Right kidney (tissue), 9 donors: ENCODE measurements at places on chromosomes 4 and X.

DNA sequence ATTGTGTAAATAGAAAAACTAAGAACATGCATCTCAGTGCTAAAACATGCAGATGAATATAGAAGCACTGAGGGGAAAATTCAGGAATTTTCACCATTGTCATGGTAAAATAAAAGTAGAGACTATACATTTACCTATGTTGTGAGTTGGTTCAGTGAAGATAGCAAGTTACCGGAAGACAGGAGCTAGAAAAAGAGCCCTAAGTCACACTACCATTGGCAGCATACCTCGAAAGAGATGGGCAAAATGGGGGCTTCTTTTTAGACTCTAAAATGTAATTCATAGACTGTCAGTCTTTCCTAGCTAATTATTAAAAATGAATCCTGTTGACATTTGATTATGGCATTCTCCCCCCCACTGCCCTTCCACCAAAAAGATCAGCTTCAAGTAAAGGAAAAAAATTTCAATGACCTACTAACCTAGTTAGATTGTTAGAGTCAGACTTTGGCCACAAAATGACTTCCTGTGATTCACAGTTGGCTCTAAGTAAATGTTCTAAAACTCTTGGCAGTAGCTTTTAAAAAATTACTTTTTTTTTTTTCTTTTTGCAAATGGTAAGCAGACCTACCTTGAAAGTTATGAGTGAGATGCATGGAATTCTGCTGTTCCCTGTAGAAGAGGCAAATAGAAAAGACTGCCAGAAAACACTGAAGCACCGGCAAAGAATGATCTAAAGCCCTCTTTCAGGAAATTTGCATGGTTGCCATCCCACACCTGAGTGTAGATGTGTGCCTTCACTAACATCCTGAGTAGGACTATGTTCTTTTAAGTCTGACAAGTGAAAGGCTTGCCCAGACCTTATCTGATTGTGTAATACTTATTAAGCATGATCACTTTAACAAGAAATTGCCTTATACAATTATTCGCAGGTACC lies 26.4 kb upstream of the ARSJ start:
- no peak for DNase-seq

DNA sequence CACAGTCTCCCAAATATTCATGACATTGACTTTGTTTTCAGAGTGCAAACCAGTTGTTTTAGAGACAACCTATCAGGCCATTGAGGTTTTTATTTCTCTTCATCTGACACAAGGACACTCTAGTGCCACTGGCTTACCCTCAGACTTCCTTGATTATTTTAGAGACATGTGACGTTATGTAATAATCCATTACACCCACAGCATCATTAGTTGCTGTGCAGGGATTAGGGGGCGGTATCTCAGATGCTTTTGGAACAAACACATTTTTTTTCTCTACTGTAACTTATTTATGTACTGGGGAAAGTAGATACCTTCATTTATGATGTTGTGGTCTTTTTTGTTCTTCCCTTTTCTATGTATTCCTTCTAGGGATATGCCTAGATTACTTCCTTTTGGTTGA lies 2293.1 kb downstream of the PCDH7 start:
- DNase-seq = no peak

DNA sequence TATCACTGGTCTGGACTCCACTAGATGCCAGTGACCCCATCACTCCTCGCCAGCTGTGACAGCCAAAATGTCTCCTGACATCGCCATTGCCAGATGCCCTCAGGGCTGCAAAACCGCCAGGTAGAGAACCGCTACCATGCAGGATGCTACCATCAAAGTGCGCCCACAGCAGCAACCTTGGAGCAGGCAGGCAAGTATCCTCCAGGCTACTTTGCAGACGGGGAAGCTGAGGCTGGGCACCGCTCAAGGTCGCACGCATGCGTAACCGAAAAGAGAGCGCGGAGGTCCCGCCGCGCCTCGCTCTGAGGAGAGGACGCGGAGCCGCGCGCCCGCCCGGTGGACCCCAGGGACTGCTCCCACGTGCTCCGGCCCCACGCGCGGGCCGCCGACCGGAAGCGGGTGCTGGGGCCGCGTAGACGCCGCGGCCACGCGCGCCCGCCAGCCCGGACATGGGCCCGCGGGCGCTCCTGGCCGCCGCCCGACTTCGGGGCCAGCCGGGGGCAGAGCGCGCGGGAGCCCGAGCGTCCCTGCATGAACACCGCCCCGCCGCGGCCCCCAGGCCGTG lies at the start of gene STS:
TSS of gene STS (plus strand) at position 300 of the 565 bp plus-strand sequence. CDS start 105,488 bp downstream, outside the sequence.
- DNase-seq = peak; percentile 54

DNA sequence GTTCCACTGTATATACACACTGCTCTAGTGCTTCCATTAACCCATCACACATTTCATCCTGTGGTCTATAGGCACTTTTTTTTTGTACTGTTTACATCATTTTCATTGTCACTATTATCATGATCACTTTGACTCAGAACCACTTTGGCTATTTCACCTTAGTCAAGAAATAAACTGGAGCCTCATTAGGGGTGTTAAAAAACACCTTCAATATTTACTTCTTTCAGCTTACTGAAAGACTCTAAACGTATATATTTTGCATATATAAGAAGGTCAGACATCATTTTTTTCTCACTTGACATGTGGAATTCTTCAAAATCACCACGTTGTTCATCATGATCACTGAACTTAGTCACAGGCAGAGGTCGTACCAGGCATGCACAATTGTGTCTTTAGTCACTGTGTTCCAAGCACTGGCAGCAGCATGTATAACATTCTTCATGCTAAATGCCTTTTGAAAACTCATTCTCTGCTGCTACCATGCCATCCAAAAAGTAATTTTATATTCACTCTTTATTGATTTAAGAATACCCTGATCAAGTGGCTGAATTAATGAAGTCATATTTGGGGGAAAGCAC lies 229.2 kb upstream of the ARSJ start:
- DNase-seq = no peak

GRCh38 chrX:40573763-40574162 lies 7.0 kb upstream of the ATP6AP2 start:
- no peak for DNase-seq

GRCh38 chr4:579543-580175 lies 3.6 kb upstream of the TMEM271 start:
- no peak for DNase-seq

GRCh38 chr4:163380703-163381102 lies 37.0 kb downstream of the NPY5R start:
- DNase-seq = no peak

- no peak for DNase-seq
Measured at GRCh38 chrX:112834031-112834845, 6.4 kb downstream of the AMOT start.

DNA sequence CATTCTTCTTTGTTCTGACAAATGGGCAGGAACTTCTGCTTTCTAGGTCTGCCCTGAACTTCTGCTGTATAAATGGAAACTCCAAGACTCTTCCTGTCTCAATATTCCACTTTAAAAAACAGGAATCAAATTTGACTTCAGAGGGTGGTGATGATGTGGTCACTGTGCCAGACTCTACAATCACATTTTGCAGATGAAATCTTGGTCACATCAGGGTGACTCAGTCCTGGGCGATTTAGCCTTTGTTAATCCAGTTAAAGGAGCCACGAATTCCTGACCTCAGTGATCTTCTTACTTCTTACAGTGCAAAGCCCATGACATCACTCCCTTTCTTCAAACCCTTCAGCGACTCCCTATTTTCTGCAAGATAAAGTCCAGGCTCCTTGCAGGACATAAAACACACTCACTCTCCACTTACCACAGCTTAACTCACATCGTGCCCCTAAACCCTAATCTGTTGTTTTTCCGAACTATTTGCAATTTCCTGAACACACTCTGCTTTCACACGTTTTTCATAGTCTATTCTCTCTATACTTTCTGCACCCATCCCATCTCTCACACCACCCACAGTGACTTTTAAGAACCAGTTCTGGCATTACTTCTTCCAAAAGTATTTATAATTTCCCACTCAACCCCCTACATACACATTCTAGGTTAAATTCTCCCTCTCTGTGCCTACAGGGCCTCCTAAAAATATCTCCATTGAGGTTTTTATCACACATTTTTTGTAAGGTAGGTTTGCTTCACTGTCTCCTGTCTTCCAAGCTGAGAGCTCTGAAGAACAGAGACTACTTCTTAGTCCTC lies 11.1 kb downstream of the GASK1B start:
- no peak for DNase-seq

DNA sequence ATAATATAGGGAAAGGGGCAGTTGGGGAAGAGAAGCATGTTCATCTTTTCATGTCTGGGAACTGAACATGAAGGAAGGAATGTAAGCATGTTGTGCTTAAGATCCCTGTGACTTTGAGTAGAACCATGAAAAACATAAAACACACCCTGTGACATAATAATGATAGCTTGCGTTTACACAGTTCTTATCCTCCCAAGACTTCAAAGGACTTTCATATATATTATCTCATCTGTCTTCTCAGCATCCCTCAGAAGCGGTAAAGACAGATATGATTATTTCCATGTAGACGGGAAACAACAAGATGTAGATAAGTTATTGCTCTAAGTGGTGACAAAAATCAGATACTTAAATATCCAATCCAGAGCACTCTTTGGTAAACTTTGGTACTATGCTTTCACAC lies 3.3 kb upstream of the SH3RF1 start:
- DNase-seq = no peak

- peak; percentile 55 for DNase-seq
Measured at GRCh38 chr4:144647095-144647561, 1.2 kb downstream of the HHIP start.

GRCh38 chr4:26870576-26871262 lies 10.1 kb downstream of the STIM2 start:
- no peak for DNase-seq

- no peak for DNase-seq
Measured at GRCh38 chr4:5701971-5702370, 6.4 kb downstream of the EVC2 start.

GRCh38 chrX:83508006-83508405 lies at the start of gene POU3F4:
Gene POU3F4 (plus strand): TSS chrX:83508290. CDS start chrX:83508325, 35 bp downstream.
- DNase-seq = peak; percentile 11

DNA sequence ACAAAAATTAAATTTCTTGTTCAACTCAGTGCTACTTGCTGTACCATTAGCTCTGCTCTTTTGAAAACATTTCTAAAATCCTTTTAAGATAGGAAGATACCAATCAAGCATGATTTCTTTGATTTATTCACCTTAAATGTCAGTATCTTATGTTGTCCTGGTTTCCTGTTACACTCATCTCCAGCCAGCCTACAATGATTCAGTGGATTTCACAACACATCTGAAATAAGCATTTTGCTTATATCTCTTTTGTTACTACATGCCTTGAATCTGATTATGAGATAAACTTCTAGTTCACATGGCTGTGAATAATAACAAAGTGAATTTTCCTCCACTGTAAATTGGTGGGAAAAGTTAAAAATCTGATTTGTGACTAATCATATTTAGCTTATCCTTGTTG lies 112.5 kb upstream of the BMP3 start:
- no peak for DNase-seq

DNA sequence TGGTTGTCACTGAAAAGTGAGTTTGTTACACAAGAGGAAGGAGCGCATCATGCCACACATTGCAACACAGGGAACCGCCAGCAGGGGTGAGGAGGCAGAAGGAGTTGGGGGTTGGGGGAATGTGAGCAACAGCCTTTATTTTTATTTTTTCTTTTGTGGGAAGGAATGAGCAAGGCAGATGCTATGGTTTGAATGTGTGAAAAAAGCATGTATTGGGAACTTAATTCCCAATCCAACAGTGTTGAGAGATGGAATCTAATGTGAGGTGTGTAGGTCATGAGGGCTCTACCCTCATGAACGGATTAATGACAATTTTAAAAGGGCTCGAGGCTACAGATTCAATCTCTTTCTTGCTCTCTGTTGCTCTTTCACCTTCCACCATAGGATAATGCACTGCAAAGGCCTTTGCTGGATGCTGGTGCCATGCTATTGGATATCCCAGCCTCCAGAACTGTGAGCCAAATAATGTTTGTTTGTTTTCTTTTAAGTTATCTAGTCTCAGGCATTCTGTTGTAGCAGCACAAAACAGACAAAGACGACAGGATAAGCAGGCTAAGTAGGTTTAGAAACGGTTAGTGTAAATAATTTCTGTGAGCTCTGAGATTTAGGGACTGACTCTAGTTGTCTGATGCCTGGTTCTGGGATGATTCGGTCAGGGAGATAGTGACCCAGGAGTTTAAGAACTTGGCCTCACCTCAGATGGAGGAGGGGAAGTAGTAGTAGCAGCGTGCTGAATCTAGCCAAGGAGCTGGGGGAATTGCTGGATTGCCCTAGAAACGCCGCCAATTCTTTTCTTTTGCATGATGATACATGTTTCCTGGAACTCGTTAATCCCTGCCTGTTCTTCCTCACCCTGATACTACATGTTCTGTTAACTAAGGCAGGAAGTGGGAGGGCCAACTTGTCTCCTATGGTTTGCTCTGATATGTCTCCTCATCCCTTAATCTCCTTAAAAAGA lies 156.6 kb upstream of the CTSO start:
- no peak for DNase-seq

DNA sequence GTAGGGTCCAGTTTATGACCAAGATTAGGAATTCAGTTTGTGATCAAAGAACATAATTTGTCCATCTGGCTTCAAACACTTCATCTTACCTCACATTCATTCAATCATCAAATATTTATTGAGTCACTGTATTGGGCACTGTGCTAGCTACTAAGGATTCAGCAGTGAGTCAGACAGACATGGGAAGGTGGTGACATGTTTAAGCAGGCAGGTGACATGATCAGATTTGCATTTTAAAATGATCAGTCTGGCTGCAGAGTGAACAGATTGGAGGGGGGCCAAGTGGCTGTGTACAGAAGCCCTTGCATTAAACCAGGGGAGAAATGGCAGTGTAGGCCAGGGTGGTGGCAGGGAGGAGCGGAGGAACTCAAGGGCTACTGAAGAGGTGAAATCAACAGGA lies 25.1 kb upstream of the APLN start:
- DNase-seq = no peak

DNA sequence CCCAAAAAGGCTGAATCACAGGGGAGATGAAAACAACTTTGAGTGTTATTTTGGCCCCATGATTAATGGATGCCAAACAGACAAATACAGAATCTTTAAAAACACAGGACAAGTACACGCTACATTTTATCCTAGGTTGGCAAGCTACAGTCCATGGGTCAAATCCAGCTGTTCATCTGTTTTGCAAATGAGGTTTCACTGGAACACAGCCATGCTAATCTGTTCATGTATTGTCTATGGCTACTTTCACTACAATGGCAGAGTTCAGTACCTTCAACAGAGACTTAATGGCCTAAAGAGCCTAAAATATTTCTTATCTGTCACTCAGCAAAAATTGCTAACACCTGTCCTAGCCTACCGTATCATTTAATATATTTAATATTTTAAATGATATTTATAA lies 1548.5 kb upstream of the IGFBP7 start:
- DNase-seq = no peak

DNA sequence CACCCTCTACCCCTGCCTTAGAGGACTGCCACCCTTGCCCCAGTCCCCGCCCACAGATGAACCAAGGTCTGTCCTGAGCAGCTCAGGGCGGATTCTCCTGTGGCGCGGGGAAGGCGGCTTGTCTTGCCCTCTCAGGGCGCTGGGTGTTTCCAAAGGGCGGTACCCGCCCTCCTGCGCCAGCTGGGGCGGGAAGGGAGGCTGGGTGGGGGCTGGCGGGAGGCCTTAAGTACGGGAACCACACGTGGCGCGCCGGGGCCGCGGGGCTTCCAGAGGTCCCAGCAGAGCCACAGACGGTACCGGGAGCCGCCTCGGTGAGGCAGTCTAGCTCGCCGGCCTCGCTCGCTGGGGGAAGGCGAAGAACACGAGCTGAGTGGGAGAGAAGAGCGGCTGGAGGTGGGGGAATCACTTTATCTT lies 361.1 kb downstream of the MID1IP1 start:
- peak; percentile 32 for DNase-seq
